ENCODE measurements at places on chromosomes 5 and 9. TPM values are rescaled to one million over a fixed set of nuclear protein-coding genes. Genes with fewer than 3 reads are reported as not detected.

- no peak for DNase-seq
These were observed 4.6 kb downstream of the MORN5 start for GRCh38 chr9:122164286-122164685.

- DNase-seq = no peak
These were observed 10.4 kb upstream of the GLIPR2 start for GRCh38 chr9:36126016-36126730.

The RAPGEF6 gene
- total RNA-seq = 139 TPM

The IL13 gene
- total RNA-seq = not detected

All from cerebellum (tissue), 4 donors.